CD8-positive, alpha-beta memory T cell (primary cell): ENCODE measurements at places on chromosomes 3 and 15. TPM values are rescaled to one million over a fixed set of nuclear protein-coding genes. Genes with fewer than 3 reads are reported as not detected.

Gene SLC12A1
- not detected for total RNA-seq

GRCh38 chr3:107209302-107209990 lies 167.8 kb upstream of the CCDC54 start:
- no peak overlapping the region for H3K27ac ChIP-seq
- no peaks in the 10 kb centered on the region for H3K4me1 ChIP-seq
- H3K4me3 ChIP-seq = no peak overlapping the region
- no peaks in the 10 kb centered on the region for H3K36me3 ChIP-seq

GRCh38 chr3:18660059-18660458 lies 234.9 kb upstream of the SATB1 start:
- H3K36me3 ChIP-seq = no peaks in the 10 kb centered on the region
- H3K4me1 ChIP-seq = peaks cover 26% of the 10 kb centered on the region
- H3K27ac ChIP-seq = no peak overlapping the region
- no peak for DNase-seq

GRCh38 chr3:33911525-33912322 lies 113.3 kb downstream of the PDCD6IP start:
- no peak for DNase-seq
- H3K27ac ChIP-seq = peak overlapping the region; percentile 64

- H3K4me3 ChIP-seq = no peak overlapping the region
- no peaks in the 10 kb centered on the region for H3K27me3 ChIP-seq
- no peak overlapping the region for H3K27ac ChIP-seq
- DNase-seq = no peak
- peaks cover 4% of the 10 kb centered on the region for H3K36me3 ChIP-seq
- no peaks in the 10 kb centered on the region for H3K4me1 ChIP-seq
These were observed 183.0 kb downstream of the ATP10A start for GRCh38 chr15:25679964-25680685.
